ENCODE measurements at places on chromosomes 4 and X. TPM values are rescaled to one million over a fixed set of nuclear protein-coding genes. Genes with fewer than 3 reads are reported as not detected.

SASH3 gene
- 2.2 TPM for total RNA-seq

GRCh38 chr4:109589119-109589518 is 29.1 kb downstream of the MCUB start:
- DNase-seq: no peak

- no peak for DNase-seq
These were observed 41.4 kb upstream of the IL9R start for GRCh38 chrX:155956099-155956498.

- no peak for DNase-seq
These were observed 62.6 kb downstream of the MAD2L1 start for GRCh38 chr4:120004054-120004453.

SMAD1 gene
- 8.9 TPM for total RNA-seq

DNA sequence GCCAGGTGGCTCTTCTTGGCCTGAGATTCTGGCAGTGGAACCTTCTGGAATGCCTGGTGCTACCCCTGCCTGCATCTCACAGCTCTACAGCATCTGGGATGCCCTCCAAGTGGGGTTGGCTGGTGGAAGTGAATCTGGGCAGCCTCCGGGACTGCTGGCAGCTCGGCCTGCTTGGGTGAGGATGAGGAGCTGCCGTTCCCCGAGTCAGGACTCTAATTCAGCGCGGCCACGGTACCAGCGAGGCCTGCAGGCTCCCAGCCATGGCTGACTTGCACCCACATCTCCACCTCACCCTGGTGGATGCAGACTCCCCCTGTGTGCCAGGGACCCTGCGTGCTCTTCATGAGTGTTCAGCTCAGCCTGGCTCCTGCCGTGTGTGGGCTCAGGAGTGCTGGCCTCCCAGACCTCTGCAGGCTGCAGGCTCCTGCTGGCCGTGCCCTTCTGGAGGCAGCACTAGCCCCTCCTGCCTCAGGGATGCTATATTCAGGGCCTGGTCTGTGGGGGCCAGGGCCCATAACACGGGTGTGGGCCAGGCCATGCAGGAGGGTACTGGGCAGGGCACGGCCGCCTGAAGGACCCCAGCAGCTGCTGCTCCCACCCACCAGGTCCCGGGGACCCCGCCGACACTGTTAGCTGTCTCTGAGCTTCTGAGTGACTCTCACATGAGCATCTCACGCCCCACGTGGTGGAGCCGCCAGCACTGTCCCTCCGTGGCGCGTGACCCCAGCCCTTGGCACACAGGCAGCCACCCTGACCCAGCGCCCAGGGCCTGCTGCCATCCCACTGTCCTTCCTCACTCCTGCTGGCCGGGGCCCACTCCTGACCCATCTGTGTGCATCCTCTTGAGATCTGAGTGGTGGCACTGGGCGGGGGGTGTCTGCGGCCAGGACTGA is 10.6 kb downstream of the UVSSA start:
- DNase-seq: no peak

GRCh38 chr4:165787516-165788274 is 85.3 kb upstream of the TLL1 start:
- DNase-seq: no peak

GRCh38 chr4:108227923-108228322 is 59.2 kb upstream of the LEF1 start:
- DNase-seq: no peak

DNA sequence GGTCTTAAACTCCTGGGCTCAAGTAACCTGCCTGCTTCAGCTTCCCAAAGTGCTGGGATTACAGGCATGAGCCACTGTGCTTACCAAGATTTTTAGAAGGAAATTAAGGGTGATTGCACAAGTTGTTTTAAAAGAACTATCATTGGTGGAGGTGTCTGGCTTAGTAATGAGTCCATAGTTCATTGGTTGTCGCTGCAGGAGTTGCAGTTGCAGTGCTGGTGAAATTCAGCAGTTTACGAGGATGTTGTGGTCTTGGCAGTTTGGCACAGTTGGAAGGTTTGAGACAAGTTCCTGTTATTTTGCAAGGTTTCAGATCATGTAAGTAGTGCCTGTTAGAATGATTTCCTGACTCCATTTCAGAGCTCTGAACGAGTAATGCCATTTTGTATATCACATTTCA is 48.1 kb downstream of the RAB40AL start:
- DNase-seq: no peak

- DNase-seq: no peak
These were observed 17.7 kb downstream of the CD99L2 start for GRCh38 chrX:150880808-150881165.

DNA sequence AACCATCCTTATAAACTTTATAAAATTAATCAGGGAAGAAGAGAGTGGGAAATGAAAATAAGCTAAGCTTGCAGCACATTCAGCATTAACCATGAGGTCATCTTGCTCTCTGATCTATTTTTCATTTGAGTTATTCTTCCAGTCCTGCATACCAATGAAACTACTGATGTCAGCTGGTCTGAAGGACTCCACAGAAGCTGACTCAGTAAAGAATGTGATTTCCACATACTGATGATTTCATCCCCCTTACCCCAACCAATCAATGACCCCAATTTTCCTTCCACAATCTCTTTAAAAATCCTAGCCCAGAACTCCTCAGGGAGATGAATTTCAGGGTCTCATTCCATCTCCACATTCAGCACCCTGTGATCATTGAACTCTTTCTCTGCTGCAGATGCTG is 18.8 kb upstream of the DSPP start:
- DNase-seq: no peak

FRMPD3 gene
- total RNA-seq: 0.05 TPM

GRCh38 chrX:124960454-124960853 is 359.2 kb upstream of the TEX13C start:
- no peak for DNase-seq

- DNase-seq: no peak
These were observed 528.3 kb upstream of the PCDH7 start for GRCh38 chr4:30191902-30192301.

DNA sequence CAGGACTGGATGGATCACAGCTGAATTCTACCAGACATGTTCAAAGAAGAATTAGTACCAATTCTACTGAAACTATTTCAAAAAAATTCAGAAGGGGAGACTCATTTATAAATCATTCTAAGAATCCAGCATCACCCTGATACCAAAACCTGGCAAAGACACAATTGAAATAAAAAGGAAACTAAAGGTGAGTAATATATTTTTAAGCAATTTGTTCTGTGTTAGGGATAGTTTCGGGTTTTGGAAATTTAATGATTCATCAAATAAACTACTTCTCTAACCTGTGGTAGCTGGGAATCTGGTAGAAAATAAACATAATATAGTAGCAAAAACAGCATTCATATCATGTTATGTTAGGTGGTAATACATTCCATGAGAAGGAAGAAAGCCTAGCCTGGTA is 662.2 kb upstream of the BOD1L1 start:
- DNase-seq: no peak

BANK1 gene
- total RNA-seq: 0.24 TPM

- DNase-seq: no peak
These were observed 422.3 kb downstream of the STPG2 start for GRCh38 chr4:97720869-97721432.

DNA sequence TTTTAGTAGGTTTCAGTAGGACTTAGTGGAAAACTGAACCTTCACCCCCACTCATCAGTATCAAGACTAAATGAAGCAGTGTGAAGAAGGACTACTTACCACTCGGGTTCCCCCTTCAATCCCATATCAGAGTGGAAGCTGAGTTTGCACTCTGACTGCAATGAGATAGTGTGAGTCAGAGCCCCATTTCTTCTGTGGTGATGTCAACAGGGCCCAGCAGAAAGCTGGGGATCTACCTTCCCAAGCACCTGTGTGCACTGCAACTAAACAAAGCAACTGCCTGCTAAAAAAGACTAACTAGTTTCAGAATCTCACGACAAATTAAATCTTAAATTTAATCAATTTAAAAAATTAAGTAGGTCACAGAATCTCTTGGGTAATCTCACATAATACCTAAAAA is 1837.0 kb upstream of the PCDH7 start:
- DNase-seq: no peak

OTUD6A gene
- not detected for total RNA-seq

MAPK10 gene
- 4.0 TPM for total RNA-seq

GRCh38 chr4:120869613-120870278 is 52.8 kb downstream of the PRDM5 start:
- no peak for DNase-seq

- DNase-seq: no peak
These were observed 11.7 kb downstream of the C1GALT1C1 start for GRCh38 chrX:120617996-120618630.

- no peak for DNase-seq
These were observed 68.0 kb downstream of the SNX12 start for GRCh38 chrX:71000139-71000538.

ARMCX4 gene
- 4.6 TPM for total RNA-seq

DNA sequence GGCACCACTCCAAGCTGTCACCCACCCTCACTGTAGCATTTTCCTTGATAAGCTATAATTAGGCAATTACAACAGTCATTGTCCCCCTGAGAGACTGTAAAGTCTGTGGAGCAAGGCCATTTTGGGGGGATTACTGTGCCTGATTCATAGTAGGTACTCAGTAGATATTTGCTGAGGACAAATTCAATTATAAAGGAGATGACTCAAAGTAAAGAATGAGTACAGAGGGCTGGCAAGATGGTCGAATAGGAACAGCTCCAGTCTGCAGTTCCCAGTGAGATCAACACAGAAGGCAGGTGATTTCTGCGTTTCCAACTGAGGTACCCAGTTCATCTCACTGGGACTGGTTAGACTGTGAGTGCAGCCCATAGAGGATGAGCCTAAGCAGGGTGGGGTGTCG is 42.0 kb downstream of the MAOB start:
- DNase-seq: no peak

Measured in Right ventricle myocardium superior (tissue), 1 donor.